ENCODE measurements at places on chromosomes 13 and 19. TPM values are rescaled to one million over a fixed set of nuclear protein-coding genes. Genes with fewer than 3 reads are reported as not detected.

Gene FBL
- 121 TPM for total RNA-seq

Gene CARS2
- total RNA-seq, result 46.9 TPM

Gene KLC3
- not detected for total RNA-seq

DNA sequence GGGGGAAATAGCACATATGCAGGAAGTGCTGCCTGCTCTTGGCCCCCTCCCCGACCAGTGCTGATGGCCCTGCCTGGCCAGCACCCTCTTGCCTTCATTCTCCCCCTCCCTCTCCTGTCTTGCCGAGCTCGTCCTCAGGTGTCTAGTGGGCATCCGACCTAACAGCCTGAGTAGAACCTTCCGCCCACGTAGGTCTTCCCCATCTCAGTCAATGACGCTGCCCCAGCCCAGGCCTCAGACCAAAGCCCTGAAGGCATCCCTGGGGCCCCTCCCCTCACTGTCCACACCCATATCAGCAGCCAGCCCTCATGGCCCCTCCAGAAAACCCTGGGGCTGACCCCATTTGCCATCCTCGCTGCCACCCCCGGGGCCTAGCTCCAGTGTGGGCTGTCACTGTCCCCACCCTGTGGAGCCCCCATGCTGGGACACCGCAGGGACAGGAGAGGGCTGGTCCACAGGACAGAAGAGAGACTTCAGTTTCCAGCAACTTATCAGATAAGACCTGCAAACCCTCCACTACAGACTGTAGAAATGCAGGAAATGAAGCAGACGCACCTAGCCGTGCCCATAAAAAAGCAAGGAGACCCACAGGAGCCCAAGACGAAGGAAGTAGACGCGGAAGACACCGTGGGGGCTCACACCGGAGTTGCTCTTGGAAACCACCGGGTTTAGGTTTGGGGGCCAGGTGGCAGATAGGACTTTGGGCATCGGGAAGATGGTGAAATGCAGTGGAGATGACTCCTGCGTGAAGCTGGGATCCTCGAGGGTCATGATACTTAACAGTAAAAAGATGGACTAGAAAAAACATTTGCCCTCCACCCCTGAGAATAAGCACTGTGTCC lies 38.3 kb downstream of the AP1M1 start:
- DNase-seq, result no peak

GRCh38 chr19:39802958-39803357 lies 24.3 kb downstream of the LEUTX start:
- no peak for DNase-seq

DNA sequence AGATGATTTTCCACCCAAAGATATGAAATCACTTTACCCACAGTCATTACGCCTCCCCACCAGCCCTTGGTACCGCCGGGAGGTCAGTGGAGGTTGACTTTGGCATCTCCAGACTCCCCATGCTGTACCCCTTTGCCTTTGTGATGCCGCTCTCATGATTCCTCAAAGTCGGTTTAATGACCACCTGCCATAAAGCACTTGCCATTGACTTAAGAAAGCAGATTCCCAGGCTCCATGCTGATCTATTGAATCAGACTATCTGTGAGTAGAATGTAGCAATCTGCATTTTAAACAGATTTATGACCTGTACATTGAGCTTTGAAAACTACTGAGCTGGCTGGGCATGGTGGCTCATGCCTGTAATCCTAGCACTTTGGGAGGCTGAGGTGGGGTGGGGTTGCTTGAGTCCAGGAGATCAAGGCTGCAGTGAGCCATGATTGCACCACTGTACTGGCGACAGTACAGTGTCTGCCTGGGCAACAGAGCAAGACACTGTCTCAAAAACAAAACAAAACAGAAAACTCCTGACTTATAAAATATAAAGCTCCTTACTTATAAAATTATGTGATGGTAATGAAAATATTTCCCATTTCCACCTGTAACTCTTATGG lies 235.2 kb downstream of the KLF5 start:
- DNase-seq, result no peak

- no peak for DNase-seq
These were observed 3.4 kb downstream of the DMWD start for GRCh38 chr19:45789035-45789786.

DNA sequence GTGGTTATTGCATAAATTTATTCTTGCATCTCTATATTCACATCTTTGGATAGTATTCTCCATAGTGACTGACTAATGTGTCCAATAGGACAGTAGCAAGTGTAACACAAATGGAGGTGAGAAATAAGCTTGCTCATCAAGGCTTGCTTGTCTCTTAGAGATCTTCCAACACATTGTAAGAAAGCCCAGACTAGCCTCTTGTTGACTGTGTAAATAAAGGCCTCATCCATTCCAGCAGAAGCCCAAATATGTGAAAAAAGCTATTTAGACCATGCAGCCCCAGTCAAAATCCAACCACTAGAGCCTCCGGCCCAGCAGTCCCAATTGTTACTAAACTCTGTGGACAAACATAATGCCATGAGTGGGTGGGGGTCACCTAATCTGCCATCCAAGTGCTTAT lies 2.7 kb upstream of the ZNF615 start:
- DNase-seq, result no peak

DNA sequence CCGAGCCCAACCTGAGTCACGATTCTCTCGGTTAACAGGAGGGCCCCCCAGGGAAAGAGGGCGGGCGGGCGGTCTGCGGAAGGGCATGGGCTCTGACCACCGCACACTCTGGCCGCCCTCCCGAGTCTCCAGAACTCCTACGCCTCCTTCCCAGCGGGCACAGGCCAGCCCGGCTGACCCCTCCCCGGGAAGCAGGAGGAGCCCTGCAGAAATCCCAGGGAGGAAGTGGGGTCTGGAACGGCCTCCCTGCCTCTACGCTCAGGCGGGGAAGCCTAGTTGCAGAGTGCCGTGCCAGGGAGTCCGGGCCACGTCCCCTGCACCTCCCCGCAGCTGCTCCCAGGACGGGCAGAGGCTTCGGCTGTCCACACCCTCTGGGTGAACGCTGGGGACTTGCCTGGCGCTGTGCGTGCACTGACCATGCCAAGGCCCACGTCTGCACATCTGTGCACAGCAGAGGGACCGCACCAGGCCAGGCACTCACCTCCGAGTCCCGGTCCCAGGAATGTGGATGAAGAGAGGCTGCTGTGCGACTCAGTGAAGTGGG lies 20.8 kb downstream of the TCF3 start:
- no peak for DNase-seq

GRCh38 chr13:34926508-34926907 lies 15.6 kb upstream of the NBEA start:
- DNase-seq, result no peak

GRCh38 chr13:76836311-76836710 lies 49.9 kb downstream of the KCTD12 start:
- no peak for DNase-seq

DNA sequence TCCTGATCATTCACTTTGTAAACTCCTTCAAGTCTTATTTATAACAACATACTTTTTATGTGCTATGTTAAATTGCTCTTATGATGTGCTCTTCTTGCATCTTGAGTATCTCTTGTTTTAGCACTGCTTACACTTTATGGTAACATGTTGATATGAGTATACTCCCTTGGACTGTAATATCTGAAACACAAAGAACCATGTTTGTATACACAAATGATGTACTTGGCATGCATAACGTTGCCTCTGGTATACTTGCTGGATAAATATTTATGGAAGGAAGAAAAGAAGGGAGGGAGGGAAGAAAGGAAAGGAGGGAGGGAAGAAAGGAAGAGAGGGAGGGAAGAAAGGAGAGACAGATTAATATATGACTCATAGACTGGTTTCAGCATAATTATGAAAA lies 333.2 kb downstream of the PCDH9 start:
- DNase-seq, result no peak

- DNase-seq, result no peak
These were observed at the start of gene TNPO2 for GRCh38 chr19:12723641-12724426. Gene TNPO2 (minus strand): TSS chr19:12723932. CDS start chr19:12720977, 2,955 bp downstream.

DNA sequence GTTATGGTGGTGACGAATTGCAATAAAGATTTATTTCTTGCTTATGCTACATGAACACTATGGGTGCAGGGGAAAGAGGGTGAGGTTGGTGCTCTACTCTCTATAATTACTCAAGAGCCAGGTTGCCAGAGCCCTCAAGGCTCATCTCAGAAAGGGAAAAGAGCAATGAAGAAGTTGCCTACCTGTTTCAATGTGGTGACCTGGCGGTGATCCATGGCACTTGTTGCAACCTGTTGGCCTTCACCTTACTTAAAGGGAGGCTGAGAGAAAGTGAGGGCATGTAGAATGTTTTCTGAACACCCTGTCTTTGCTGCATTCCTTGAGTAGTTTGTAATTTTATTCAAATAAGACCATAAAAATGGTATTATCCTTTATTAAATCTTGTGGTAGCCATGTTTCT lies 394.4 kb downstream of the GPC6 start:
- no peak for DNase-seq

GRCh38 chr19:23437901-23438300 lies 42.6 kb upstream of the ZNF91 start:
- DNase-seq, result no peak

DNA sequence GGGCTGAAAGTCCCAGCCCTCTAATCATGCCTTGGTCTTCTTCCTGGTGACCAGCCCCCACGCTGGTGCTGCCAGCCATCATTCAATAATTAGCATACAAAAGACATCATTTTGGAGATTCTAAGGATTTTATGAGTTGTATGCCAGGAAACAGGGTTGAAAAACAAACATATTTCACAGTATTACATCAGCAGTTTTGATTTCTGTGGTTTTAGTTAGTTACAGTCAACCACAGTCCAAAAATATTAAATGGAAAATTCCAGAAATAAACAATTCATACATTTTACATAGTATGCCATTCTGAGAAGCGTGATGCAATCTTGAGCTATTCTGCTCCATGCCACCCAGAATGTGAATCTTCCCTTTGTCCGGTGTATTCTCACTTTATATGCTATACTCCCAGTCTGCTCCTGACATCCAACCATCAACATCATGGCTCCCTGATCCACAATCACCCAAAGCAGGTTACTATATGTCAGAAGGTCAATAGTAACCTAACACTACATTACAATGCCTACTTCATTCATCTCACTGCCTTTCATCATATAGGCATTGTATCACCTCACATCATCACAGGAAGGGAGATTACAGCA lies 49.2 kb downstream of the STOML3 start:
- no peak for DNase-seq

- DNase-seq, result no peak
These were observed 3.5 kb downstream of the PODNL1 start for GRCh38 chr19:13934785-13935109.

All from posterior vena cava (tissue), 2 donors.